ENCODE measurements at places on chromosomes 7 and 10. TPM values are rescaled to one million over a fixed set of nuclear protein-coding genes. Genes with fewer than 3 reads are reported as not detected.

DNA sequence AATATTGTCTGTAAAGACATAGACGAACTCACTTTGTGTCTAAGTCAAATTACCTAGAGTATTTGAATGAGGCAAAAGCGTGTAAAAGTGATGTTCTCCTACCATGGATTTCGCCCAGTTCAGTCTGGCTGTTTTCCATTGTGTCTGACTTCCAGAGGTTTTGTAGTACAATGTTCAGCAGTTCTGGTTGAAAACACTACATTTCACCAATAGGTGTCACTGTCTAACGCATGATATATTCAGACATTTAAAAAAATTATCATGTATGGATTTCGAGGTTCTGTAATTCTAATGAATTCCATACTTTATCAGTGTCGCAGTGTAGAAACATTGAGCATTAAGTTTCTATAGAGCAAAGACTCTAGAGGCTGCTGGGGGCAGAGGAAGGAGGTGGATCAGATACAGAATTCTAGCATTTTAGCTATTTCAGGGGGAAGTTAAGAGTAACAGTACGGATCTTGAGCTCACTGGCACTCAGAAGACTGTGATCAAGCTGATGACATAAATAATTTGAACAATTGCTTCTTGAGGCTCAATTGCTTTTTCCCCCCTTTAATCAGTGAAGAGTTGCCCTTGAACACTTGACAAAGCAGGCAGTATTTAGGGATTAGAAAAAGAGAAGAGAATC lies 196.9 kb upstream of the RHOBTB1 start:
- DNase-seq, result peak; percentile 80

Gene FRMPD2
- not detected for total RNA-seq

DNA sequence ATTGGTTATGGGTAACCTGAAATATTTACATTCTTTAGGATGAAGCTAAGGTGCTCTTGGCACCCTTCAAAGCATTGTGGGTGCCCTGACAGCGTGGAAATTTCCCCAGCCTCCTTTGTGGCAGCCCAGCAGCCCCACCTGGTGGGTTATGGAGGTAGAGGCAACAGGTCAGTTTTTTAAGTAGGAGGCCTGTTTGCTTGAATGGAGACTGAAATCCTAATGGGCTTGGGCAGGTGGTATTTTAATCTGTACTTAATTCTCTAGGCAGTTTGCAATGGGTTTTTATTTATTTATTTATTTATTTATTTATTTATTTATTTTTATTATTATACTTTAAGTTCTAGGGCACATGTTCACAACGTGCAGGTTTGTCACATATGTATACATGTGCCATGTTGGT lies 139.4 kb downstream of the EPC1 start:
- no peak for DNase-seq

- DNase-seq, result no peak
These were observed 1015.2 kb upstream of the PHF14 start for GRCh38 chr7:9958486-9958885.

GRCh38 chr10:116444527-116445142 lies 17.0 kb downstream of the PNLIPRP3 start:
- no peak for DNase-seq

DNA sequence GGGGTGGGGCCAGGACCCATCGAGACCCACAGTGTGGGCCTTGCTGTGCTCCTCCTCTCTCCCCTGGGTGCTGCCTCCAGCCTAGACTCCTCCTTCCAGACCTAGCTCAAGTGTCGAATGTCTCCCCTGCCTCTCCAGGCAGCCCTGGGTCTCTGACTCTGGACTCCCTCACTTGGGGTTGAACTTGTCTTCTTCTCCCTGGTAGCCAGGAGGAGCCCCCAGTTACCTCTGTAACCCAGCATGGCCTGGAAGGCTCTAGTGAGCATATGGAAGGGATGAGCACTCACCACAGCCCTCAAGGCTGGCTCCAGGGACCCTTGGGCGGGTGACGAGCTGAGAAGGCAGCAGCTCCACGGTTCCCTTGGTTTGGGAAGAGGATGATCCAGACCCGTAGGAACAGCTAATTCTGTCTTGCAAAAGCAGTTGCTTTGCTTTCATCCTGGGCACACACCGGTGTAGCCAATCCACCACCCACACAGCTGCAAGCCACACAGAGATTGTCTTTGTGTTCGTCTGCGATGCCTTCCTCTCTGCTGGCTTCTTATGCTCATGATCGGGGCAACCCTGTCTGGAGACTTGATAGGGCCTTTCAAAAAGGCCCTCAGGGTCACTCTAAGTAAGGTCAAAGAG lies 52.3 kb upstream of the ANTXRL start:
- DNase-seq, result no peak

- DNase-seq, result no peak
These were observed 9.9 kb downstream of the VPS50 start for GRCh38 chr7:93242106-93242505.

Gene OR2A1
- not detected for total RNA-seq

DNA sequence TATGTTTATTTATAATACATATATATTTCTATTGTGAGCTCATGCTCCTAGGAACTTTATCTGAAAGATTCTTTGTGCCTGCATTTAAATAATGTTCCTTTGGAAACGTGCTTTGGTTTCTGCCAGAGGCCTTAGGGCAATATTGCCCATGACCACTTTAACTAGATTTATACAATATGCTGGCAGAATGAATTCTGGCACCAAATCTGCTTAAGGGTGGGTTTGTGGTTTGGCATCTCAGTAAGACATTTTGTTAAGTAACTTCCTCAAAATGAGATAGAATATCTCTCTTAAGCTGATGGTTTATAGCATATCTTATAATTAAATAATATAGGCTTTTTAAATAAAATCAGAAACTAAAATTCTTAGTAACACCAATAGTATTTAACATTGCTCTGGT lies 252.9 kb downstream of the RNLS start:
- no peak for DNase-seq

DNA sequence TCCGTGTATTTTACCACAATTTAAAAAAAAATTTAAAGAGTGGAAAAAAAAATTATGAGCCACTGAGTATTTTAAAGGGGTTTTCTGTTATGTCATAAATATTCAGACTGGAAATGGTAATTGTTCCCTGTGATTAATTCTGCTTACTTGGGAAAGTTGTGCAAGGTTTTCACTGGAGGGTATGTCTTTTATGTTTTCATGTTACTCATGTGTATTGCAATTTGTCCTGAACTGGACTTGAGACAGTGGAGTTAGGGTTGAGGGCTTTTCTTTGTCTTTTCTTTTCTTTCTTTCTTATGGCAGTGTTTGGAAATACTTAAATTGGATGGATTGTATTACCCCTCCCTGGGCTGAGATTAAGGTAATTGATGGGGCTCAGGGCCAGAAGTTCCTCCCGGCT lies 257.7 kb downstream of the BAMBI start:
- no peak for DNase-seq

DNA sequence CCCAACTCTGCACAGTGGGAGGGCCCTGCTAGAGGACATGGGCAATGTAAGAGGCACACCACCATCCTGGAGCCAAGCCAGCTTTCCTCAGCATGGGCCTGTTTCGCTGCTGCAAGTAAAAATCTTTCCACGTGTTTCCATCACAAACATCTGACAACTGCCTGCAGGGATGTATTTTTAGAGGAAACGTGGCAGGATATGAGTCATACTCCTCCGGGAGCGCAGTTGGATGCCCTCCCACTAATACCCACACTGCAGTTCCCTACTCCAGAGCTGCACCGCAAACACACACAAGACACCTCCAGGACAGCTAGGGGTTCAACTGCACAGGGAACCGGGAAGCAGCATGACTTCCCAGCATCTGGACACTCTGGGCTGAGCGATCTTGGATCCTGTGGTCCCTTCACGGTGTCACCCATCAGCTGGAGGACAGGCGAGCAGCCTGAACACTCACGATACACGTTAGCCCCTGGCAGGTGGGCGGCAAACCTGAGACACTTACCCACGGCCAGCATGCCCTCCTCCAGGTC lies 26.1 kb downstream of the PLAC9 start:
- DNase-seq, result peak; percentile 77

- no peak for DNase-seq
These were observed 187.5 kb upstream of the NFE2L3 start for GRCh38 chr7:25964483-25964991.

- DNase-seq, result no peak
These were observed 144.6 kb upstream of the MKLN1 start for GRCh38 chr7:131183072-131183471.

- no peak for DNase-seq
These were observed 2.0 kb upstream of the TBXAS1 start for GRCh38 chr7:139827042-139827441.

GRCh38 chr10:131825150-131825848 lies 75.5 kb upstream of the PPP2R2D start:
- DNase-seq, result no peak
